Activated T-helper 1 cell treated with anti-CD3 and anti-CD28 coated beads, Interleukin-2, amount 50 U/mL, for 16 hours (primary cell): ENCODE measurements at places on chromosomes 16 and 17.

DNA sequence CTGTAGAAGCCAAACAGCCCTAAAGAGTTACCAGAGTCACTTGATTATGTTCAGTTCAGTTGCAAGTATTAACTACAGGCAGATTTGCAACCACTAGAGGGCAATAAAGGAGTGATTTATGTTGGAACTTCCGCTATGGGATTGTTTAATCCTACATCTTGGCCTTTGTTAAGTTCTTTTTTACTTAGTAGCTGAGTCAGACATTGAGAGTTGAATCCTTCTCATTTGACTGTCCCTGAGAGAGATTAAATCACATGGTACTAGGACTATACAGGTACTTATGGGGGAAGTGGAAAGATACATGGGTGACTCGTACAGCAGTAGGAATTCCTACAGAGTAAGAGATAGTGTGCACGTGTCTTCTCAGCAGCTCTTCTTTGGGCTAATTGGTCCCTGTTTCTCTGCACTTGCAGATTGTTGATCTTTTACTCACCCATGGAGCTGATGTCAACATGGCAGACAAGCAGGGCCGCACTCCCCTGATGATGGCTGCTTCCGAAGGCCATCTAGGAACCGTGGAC lies 40.3 kb downstream of the CYB561 start:
- DNase-seq: no peak

DNA sequence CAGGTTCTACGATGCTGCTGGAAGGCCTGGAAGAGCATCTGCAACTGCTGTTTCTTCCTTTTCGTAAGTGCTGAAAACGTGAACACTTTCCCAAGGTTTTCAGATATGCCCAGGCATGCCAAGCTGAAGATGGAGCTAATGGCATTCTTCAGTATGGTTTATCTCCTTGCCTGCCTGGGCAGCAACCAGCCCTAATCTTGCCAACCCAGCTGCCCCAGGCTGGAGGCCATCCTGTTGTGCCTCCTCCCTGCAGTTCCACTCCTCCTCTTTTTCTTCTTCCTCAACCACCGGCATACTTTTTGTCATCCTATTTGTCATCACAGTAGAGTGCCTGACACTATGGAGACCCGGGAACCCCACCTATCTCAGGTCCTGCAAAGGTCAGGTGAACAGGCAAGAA lies 1849.3 kb downstream of the TP53TG3F start:
- no peak for DNase-seq

DNA sequence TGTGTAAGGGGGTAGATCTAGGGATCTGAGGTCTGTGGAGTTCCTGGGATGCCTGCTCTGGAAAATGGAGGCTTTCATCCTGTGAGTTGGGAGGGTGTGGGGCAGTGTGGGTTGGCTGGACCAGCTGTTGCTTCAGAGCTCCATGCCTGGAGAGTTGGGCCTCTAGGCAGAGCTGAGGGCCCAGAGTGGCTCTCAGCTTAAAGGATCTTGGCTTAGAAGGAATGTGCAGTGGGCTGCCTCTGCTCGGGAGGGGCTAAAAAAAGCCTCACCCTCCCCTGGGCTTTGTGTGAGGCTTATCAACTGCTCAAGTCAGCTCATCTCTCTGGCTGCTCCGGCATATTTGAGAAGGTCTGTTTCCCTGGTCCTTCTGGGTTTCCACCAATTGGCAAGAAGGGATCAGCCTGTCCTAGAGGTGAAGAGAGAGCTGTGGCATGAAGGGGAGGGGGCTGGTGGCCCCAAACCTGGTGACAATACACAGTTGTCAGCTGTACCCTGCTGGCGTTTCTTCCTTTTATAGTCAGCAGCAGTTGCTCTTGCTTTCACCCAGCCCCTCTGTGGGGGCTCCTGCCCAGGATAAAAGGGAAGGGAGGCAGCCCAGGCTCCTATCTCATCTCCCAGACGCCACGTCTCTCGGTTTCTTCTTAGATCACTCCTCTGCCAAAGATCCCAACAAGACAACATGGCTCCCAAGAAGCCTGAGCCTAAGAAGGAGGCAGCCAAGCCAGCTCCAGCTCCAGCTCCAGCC lies at the start of gene MYL4:
TSS of gene MYL4 (plus strand) at position 605 of the 745 bp plus-strand sequence. CDS start at position 680, 75 bp downstream.
- no peak for DNase-seq

DNA sequence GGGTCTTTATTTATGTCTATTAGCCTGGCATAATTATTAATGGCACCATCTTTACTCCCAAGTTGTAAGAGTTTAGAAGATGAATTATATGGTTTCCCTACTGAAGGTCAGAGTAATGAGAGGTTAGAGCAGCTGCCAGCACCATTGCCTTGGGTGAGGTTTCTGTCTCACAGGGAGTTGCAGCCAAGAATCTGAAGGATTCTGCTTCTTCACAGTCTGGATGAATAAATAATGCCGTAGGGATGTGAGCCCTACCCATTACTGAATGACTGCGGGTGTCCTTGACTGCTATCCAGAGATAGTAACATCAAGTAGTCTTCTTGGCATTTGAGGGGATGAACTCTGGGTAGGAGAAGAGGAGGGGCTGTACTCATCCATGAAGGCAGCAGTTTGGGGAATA lies 52.8 kb upstream of the SMIM36 start:
- DNase-seq: no peak

DNA sequence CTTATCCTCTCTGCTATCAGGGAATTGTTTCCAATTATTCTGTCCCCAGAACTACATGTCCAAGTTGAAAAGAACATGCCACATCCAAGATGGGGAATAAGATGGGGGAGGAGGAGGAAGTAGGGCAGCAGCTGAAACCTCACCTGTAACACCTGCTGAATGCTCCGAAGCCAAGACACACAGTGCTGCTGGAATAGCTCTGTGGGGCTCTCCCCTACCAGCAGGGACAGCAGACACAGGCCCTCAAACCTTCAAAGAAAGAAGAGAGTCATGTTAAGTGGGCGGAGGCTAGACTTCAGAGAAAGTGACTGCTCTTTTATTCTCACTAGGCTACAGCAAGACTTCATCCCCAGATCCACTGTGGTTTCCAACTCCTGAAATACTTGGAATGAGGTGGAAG lies 13.2 kb downstream of the PELP1 start:
- DNase-seq: no peak

DNA sequence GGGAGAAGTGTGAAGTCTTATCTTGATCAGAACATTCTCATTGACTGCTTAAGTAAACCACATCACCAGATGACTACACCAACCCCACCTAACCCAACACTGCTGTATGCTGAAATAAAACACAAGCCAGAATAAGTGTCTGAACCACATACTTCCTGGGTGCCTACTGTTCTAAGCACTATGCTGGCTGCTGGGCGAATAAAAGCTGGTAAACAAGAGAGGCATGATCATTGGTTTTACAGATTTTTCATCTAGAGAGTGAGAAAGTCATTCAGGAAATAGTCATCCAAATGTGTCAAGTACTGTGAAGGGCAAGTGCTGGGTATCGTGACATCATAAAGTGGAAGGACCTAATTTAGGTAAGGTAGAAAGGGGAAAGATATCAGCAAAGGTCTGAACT lies 199.0 kb upstream of the SOX9 start:
- no peak for DNase-seq

GRCh38 chr16:3625911-3626732 lies 14.7 kb upstream of the SLX4 start:
- DNase-seq: no peak

DNA sequence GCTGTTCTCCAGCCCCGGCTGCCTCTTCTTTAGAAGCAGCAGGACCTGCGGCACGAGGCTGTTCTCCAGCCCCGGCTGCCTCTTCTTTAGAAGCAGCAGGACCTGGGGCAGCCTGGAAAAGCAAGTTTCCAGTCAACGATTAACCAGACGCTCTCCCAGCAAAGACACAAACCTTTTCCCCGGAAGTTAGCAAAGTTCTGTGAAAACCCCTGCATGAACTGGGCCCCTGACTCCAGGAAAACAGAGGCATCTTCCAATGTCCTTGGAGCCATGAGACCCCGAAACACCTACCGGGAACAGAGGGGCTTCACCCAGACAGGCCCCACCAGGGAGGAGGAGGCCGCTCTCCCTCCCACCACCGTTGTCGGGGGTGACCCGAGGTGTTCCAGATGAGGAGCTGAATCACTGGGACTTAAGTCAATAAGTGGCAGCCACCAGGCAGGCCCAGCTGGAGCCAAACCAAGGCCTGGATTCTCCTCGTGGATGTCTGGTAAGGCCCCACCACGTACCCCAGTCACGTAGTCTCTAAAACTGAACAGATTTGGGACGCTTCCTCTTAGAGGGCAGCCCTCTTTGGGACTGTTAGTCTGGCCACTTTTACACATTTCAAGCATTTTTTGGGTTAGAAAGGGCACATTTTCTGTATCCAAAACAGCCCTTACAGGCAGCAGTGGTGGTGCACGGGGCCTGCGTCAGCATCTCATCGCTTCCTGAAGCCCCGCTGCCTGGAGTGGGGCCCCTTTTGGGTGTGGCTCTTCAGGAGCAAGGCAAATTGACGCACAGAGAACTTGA lies at the start of gene RPH3AL:
TSS of gene RPH3AL (minus strand) at position 387 of the 792 bp plus-strand sequence. CDS start 25,264 bp downstream, outside the sequence.
- no peak for DNase-seq

GRCh38 chr17:46195217-46195855 lies 2.1 kb upstream of the KANSL1 start:
- no peak for DNase-seq

GRCh38 chr17:51381262-51381661 lies 120.9 kb downstream of the UTP18 start:
- no peak for DNase-seq

- DNase-seq: no peak
These were observed 17.1 kb downstream of the GNA13 start for GRCh38 chr17:65039336-65039988.

- DNase-seq: no peak
These were observed 10.2 kb upstream of the ETV4 start for GRCh38 chr17:43556292-43556691.

- no peak for DNase-seq
These were observed 88.3 kb upstream of the CCL1 start for GRCh38 chr17:34451313-34451712.

GRCh38 chr17:14196377-14196997 lies 40.2 kb downstream of the CDRT15 start:
- no peak for DNase-seq

DNA sequence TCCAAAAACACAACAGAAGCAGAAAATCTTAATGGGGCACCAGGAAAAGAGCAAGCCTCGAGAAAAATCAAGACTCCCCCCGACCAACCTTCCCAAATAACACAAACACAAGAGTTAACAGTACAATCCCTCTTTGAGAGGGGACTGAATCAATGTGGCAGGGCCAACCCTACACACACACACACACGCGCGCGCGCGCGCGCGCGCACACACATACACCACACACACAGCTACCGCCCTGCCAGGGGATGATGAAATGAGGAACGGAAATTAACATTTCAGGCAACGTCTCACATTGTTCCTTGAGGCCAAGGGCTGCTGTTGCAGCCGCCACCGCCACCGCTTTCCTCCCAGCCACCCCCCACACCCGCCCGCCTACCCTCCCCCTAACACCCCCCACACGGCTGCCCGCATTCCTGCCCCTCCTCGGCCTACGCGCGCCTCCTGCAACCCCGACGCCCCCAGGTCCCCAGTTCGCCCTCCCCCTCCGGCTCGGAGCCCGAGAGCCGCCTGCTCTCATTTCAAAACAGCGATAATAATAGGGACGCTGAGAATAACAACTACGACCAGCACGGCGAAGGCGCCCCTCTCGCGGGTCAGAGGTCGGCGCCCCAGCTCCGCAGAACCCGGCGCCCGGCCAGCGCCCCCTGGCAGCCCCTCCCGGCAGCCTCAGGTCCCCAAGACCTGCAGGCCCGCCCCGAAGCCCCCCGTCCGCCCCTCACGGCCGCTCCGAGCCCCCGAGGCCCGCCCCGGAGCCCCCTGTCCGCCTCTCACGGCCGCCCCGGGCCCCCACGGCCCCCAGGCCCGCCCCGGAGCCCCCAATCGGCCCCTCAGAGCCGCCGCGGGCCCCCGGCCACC lies 1.1 kb downstream of the ANKRD11 start:
- peak; percentile 77 for DNase-seq

DNA sequence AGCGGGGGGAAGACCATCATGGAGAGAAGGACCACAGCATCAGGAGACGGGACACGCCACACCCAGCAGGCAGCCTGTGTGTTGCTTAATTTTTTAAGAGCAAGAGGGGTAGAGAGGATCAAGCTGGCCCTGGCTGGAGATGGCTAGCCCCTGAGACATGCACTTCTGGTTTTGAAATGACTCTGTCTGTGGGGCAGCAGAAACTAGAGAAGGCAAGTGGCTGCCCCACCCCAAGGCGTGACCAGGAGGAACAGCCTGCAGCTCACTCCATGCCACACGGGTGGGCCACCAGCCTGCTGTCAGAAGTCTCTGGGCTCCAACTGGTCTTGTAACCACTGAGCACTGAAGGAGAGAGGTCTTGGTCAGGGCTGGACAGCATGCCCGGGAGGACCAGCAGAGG lies 75.5 kb downstream of the SOCS1 start:
- no peak for DNase-seq

DNA sequence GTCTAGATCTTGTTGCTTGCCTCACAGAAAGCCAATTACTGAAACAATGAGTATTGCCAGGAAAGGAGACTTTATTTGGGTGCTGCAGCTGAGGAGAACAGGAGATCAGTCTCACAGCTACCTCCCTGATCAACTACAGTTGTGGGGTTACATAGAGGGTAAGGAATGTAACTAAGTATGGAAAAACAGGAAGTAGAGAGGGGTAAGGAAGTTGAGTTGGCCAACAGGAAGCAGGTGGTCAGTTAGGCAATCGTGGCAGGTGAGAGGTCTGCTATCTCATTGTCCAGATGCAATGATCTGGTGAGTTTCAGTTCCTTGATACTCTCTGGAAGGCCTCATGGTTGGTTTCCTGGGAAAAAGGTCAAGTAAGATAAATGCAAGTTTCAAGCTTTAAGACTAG lies 333.1 kb upstream of the GOT2 start:
- no peak for DNase-seq

DNA sequence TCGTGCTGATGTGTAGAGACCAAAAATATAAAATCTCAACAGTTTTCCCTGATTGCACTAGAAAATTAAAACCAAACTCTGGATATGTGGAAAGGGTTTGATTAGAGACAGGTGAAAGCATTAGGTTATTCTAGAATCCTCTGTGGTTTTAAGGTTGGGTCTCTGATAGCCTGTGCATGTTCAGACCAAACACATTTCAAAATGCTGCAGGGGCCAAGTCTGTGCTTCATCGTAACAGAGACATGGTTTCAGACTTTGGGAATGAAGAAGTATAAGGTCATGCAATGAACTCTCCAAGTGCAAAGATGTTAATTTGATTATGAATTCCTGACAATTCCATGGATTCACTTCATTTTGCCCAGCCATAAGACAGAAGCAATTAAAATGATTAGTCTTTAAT lies 261.0 kb upstream of the KCNJ16 start:
- DNase-seq: no peak

- no peak for DNase-seq
These were observed 57.6 kb downstream of the RAI1 start for GRCh38 chr17:17738901-17739300.

- DNase-seq: no peak
These were observed 17.1 kb downstream of the RAI1 start for GRCh38 chr17:17698371-17698770.

DNA sequence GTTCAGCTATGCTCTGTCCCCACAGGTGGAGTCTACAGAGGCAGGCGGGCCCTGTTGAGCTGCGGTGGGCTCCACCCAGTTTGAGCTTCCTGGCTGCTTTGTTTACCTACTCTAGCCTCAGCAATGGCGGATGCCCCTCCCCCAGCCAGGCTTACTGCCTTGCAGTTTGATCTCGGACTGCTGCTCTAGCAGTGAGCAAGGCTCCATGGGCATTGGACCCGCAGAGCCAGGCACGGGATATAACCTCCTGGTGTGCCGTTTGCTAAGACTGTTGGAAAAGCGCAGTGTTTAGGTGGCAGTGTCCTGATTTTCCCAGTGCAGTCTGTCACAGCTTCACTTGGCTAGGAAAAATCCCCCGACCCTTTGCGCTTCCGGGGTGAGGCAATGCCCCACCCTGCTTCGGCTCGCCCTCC lies 89.1 kb downstream of the BCAS3 start:
- DNase-seq: no peak
